ENCODE measurements at places on chromosomes 6 and 20. TPM values are rescaled to one million over a fixed set of nuclear protein-coding genes. Genes with fewer than 3 reads are reported as not detected.

The POM121L2 gene
- total RNA-seq: not detected

The STMND1 gene
- not detected for total RNA-seq

GRCh38 chr6:37369321-37370201 is 15.8 kb downstream of the RNF8 start:
- H3K36me3 ChIP-seq: peaks cover 36% of the 10 kb centered on the region
- no peak overlapping the region for H3K4me3 ChIP-seq
- peak overlapping the region; percentile 26 for H3K27ac ChIP-seq
- no peak for DNase-seq

The OR2B2 gene
- total RNA-seq: not detected

- H3K36me3 ChIP-seq: no peaks in the 10 kb centered on the region
- H3K27ac ChIP-seq: no peak overlapping the region
- no peak for DNase-seq
- H3K4me1 ChIP-seq: no peaks in the 10 kb centered on the region
- no peak overlapping the region for H3K4me3 ChIP-seq
Measured at GRCh38 chr6:38367231-38367630, 272.5 kb downstream of the BTBD9 start.

DNA sequence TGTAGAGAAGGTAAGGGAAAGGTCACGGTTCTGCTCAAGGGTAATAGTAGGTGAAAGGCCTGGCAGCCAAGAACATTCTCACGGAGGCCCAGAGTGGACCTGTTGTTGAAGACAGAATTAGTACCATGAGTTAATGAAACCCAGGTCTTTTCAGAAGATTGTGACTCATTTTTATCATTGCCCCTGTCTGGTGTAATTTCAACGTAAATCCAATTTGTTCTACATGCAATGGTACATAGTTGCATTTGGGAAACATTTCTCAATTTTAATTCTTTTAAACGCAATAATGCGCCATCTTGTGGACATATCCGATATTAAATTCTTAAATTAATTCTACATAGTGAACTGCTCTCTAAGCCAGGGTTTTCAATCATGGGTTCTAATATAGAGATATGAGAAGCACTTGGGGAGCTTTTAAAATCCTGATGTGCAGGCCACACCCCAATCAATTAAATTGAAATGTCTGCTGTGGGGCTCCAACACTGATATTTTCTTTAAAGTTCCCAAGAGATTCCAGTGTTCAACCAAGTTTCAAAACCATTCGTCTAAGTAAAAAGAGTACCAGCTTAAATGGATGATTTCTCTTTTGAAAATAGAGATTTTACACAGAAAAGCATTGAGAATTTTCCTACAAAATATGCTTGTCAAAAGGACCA is 257.4 kb downstream of the PLCB1 start:
- H3K4me1 ChIP-seq: no peaks in the 10 kb centered on the region
- no peak overlapping the region for H3K27ac ChIP-seq
- no peak overlapping the region for H3K4me3 ChIP-seq
- H3K27me3 ChIP-seq: peaks cover 2% of the 10 kb centered on the region
- H3K36me3 ChIP-seq: no peaks in the 10 kb centered on the region
- no peak for DNase-seq

DNA sequence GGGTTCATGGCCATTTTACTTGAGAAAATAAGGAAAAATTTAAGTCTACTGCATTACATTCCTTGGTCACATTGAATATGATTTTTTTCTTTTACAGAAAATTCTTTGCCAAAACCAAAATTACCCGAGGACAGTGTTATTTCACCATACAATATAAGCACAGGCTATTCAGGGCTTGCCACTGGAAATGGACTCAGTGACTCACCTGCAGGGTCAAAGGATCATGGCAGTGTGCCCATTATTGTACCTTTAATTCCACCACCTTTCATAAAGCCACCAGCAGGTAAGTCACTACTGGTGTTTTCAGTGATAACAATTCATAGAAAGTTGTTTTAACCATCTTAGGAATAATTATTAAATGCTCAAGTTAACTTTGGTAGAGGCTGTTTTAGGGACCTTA is 16.2 kb downstream of the SOBP start:
- H3K27ac ChIP-seq: no peak overlapping the region
- H3K4me3 ChIP-seq: no peak overlapping the region
- H3K36me3 ChIP-seq: no peaks in the 10 kb centered on the region

DNA sequence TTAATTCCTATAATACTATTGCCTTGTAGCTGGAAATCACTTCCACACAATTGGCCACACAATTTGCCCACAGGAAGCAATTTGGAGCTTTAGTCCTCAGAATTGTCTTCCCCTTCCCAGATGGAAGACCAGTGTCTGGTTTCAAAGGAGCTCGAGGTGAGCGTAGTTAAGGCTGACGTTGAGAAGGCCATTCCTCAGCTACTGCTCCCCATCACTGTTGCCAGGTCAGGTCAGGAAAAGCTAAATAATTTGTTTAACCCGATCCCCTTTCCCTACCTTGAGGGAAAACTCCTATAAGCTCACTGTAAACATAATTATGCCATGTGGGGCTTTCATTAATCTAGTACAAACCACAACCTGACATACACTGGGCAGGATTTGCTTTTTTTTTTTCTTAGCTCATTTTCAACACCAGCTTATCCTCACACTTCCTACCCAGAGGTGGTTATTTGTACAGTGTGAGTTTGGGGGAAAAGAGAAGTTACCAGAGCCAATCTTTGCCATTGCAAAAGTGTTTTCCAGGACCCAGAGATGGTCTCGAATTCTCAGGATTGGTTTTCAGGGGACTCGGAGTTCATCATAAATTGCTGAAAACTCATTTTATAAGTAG is 242.7 kb downstream of the CLIC5 start:
- no peaks in the 10 kb centered on the region for H3K4me1 ChIP-seq
- H3K4me3 ChIP-seq: no peak overlapping the region
- H3K27me3 ChIP-seq: peaks cover 3% of the 10 kb centered on the region
- no peaks in the 10 kb centered on the region for H3K36me3 ChIP-seq
- no peak for DNase-seq
- no peak overlapping the region for H3K27ac ChIP-seq

DNA sequence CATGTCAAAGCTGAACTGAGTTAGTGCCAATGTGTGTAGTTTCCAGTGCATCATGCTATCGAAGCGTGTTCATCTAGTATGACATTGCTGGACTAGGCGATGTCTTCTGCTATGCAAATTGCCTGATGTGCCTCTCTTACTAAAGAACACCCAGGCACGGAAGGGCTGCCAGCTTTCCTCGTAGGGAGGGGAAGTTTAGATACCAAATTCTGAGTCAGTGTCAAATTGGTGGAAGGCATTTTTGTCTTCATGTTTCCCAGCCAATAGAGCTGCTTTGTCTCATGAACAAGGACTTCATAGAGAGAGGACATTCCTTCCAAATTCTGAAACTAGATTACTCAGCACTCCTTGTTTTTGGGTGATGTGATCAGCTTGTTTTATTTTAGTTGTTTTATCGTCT is 320.1 kb downstream of the BTBD3 start:
- H3K4me3 ChIP-seq: no peak overlapping the region
- H3K27me3 ChIP-seq: no peaks in the 10 kb centered on the region
- no peak overlapping the region for H3K27ac ChIP-seq
- H3K4me1 ChIP-seq: no peaks in the 10 kb centered on the region
- no peak for DNase-seq

GRCh38 chr20:9574181-9574580 is 59.8 kb downstream of the LAMP5 start:
- peaks cover 6% of the 10 kb centered on the region for H3K27me3 ChIP-seq
- DNase-seq: no peak
- H3K27ac ChIP-seq: no peak overlapping the region
- no peaks in the 10 kb centered on the region for H3K36me3 ChIP-seq
- no peak overlapping the region for H3K4me3 ChIP-seq

DNA sequence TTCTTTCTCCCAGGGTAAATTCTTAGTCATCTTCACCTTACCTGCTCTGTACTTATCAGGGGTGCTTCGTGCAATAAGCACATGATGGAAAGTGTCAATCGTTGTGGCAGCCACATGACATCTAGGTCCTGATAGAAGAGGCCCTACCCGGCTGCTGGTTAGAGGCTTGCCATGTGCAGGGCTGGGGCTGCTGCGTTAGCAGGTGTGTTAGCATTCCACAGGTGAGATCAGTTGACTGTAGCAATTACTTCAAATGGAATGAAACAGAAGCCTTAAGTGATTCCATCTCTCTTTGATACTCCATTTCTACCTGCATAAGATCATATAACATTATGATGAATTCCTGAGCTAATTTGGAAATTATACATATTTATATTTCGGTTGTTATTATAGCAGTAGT is 127.0 kb downstream of the UST start:
- no peak overlapping the region for H3K4me3 ChIP-seq
- H3K36me3 ChIP-seq: no peaks in the 10 kb centered on the region

DNA sequence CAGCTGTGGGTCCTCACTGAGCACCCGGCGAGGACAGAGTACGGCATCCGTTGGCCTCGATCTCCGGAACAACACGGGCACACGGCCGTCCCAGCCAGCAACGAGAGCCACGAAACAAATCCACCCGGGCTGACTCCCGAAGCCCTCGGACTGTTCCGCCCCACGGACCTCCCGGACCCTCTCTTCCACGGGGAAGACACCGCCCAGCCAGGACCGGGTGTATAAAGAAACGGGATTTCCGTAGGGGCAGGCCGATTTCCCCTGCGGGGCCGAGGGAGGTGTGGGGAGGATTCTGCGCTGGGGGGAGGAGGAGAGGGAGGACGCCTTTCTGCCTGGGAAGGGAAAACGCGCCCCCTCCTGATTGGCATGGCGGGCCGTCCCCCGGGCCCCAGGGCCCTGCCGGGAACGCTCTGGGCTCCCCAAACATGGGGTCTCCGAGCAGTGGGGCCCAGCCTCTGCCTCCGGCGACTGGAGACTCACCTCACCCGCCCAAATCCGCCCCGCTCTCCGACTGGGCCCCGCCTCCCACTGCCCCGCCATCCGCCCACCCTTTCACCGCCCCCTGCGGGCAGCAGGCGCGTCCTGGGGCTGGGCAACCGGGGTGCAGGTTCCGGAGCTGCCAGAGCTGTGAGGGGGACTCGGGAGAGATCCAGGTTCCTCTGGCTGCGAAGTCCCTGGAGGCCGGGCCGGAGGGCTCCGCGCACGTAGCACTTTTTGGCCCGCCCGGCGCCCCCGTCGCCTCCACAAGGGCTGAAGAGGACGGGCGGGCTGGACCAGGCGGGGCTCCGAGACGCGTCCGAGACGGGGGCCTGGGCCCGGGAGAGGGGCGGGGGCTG is 679 bp upstream of the PPDPF start:
- H3K4me3 ChIP-seq: peak overlapping the region; percentile 67
- peaks cover 23% of the 10 kb centered on the region for H3K36me3 ChIP-seq
- H3K27me3 ChIP-seq: peaks cover 9% of the 10 kb centered on the region
- H3K4me1 ChIP-seq: peaks cover 12% of the 10 kb centered on the region
- peak; percentile 71 for DNase-seq

GRCh38 chr6:139800837-139801236 is 426.4 kb upstream of the CITED2 start:
- H3K4me3 ChIP-seq: no peak overlapping the region
- no peak for DNase-seq
- H3K27ac ChIP-seq: no peak overlapping the region
- H3K4me1 ChIP-seq: no peaks in the 10 kb centered on the region
- no peaks in the 10 kb centered on the region for H3K27me3 ChIP-seq
- no peaks in the 10 kb centered on the region for H3K36me3 ChIP-seq

The MOG gene
- total RNA-seq: not detected

The PAQR8 gene
- total RNA-seq: 21.2 TPM

The OXT gene
- not detected for total RNA-seq

The DCDC2 gene
- not detected for total RNA-seq

- H3K36me3 ChIP-seq: no peaks in the 10 kb centered on the region
- H3K4me1 ChIP-seq: no peaks in the 10 kb centered on the region
- no peak overlapping the region for H3K27ac ChIP-seq
- DNase-seq: no peak
- H3K27me3 ChIP-seq: peaks cover 6% of the 10 kb centered on the region
- no peak overlapping the region for H3K4me3 ChIP-seq
Measured at GRCh38 chr6:104973404-104973803, 16.5 kb downstream of the LIN28B start.

- peaks cover 7% of the 10 kb centered on the region for H3K4me1 ChIP-seq
- no peak overlapping the region for H3K4me3 ChIP-seq
- peak overlapping the region; percentile 71 for H3K27ac ChIP-seq
- no peak for DNase-seq
Measured at GRCh38 chr6:91442342-91442741, 855.5 kb upstream of the MAP3K7 start.

The SHLD1 gene
- total RNA-seq: 12.4 TPM

The CCR6 gene
- total RNA-seq: 7.4 TPM

The SOX4 gene
- total RNA-seq: 1.4 TPM

GRCh38 chr6:123551939-123552707 is 84.6 kb downstream of the TRDN start:
- no peaks in the 10 kb centered on the region for H3K4me1 ChIP-seq
- DNase-seq: no peak
- no peak overlapping the region for H3K4me3 ChIP-seq
- no peaks in the 10 kb centered on the region for H3K36me3 ChIP-seq
- no peak overlapping the region for H3K27ac ChIP-seq
- H3K27me3 ChIP-seq: no peaks in the 10 kb centered on the region

DNA sequence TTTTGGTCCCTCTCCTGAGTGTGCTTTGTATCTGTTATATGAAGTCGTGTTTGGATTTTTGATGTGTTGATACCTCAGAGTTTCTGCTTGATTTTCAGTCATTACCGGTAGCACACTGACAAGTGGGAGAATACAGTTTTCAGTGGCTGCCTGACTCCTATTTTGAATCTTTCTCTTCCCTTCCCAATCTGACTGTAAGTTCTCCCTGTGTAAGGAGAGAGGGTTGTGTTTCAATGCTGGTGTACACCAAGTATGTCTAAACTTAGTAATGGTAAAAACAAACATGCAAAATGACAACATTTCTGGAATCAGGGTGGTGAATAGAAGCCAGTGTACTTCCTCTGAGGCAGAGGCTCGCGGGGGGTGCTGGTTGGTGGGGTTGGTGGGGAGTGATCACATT is 103.4 kb downstream of the HIVEP1 start:
- H3K4me1 ChIP-seq: peaks cover 67% of the 10 kb centered on the region
- H3K36me3 ChIP-seq: peaks cover 65% of the 10 kb centered on the region
- peak overlapping the region; percentile 23 for H3K4me3 ChIP-seq
- no peak overlapping the region for H3K27ac ChIP-seq

DNA sequence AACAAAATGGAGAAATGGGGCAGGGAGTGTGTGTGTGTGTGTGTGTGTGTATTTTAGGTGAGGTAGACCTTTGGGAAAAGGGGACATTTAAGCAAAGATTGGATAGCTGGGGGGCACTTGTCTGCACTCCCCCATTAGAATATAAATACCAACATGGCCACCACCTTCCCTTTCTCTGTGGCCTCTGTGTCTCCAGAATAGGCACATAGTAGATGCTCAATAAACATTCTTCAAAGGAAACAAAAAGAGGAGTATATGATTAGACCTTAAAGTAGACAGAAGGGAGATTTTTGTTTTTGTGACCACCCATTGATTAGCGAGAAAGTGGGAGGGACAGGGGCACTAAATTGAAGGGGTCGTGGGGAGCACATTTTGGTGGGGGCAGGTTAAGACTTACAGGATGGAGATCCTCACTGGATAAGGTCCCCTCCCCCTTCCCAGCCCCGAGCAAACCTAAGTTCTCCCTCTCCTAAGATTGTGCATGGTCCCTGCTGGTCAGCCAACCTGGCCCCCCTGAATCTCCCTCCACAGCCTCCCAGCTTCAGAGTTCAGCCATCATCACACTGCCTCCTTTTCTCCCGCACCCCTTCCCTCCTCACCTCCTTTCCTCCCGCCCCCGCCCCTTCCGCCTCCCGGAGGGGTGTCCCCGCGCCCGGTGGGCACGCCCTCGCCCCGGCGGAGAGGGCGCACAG is 514 bp upstream of the TSHZ2 start:
- no peak for DNase-seq
- H3K4me1 ChIP-seq: peaks cover 29% of the 10 kb centered on the region
- H3K27me3 ChIP-seq: peaks cover 16% of the 10 kb centered on the region
- peak overlapping the region; percentile 61 for H3K4me3 ChIP-seq
- H3K27ac ChIP-seq: peak overlapping the region; percentile 10

All from activated CD4-positive, alpha-beta T cell treated with anti-CD3 and anti-CD28 coated beads, Interleukin-2, amount 10 ng/mL, durations not matched to agents 7 days and 5 days (primary cell).